Lung (tissue), 17 donors: ENCODE measurements at places on chromosomes 11 and 22. TPM values are rescaled to one million over a fixed set of nuclear protein-coding genes. Genes with fewer than 3 reads are reported as not detected.

DNA sequence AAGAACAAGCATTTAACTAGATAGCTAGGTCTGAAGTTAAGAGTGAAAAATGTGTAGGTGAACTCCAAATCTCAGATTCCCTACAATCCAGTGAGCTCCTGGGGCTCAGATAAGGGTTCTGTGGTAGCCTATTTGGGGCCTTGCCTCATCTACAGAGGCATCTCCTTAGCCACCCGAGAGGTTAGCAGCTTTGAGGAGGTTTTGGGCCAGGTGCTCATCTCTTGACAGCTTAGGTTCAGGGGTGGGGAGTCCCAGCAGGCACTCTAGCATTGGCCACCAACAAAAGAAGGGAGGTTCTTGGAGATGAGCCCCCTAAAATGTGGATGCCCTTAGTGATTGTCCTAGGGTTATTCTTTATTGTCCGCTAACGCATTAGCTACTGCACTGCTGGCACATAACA lies 184.4 kb upstream of the B3GAT1 start:
- no peaks in the 10 kb centered on the region for H3K36me3 ChIP-seq
- no peak overlapping the region for H3K4me3 ChIP-seq
- DNase-seq = no peak
- no peaks in the 10 kb centered on the region for H3K27me3 ChIP-seq
- H3K4me1 ChIP-seq = no peaks in the 10 kb centered on the region

DNA sequence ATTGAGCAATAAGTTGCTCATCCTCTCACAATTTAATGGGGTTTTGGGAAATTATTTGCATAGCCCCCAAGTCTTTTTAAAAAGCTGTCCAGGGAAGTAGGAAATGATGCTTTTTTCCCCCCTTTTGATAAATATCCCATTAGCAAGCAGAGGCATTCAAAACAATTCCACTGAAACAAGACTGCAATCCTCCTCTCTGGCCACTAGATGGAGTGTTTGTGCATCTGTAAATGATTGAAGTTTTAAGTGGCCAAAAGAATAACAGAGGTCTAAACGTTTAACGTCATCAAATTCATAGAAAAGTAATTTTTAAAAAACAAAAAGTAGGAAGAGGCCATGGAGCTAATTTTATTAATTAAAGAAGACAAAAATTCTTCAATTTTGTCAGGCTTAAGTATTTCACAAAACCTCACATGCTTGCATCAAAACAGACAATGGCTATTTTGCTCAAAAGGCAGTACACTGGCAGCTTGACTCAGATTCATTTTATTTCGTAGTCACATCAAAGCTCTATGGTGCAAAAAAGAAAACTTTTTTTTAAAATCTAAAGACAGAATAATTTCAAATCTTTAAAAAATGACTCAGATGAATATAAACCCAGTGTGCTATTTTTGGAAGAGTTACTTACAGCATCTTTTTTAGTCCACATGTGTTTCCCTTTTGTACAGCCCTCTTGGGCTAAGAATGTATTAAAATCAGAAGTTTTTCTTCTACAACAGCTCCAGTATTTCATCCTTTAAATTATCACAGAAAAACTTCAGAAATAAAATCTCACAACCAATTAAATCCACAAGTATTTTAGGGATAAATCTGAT lies 17.8 kb downstream of the CHORDC1 start:
- no peak for DNase-seq
- no peaks in the 10 kb centered on the region for H3K4me1 ChIP-seq
- H3K4me3 ChIP-seq = no peak overlapping the region
- peaks cover 10% of the 10 kb centered on the region for H3K36me3 ChIP-seq
- H3K27me3 ChIP-seq = no peaks in the 10 kb centered on the region
- no peak overlapping the region for H3K27ac ChIP-seq

DNA sequence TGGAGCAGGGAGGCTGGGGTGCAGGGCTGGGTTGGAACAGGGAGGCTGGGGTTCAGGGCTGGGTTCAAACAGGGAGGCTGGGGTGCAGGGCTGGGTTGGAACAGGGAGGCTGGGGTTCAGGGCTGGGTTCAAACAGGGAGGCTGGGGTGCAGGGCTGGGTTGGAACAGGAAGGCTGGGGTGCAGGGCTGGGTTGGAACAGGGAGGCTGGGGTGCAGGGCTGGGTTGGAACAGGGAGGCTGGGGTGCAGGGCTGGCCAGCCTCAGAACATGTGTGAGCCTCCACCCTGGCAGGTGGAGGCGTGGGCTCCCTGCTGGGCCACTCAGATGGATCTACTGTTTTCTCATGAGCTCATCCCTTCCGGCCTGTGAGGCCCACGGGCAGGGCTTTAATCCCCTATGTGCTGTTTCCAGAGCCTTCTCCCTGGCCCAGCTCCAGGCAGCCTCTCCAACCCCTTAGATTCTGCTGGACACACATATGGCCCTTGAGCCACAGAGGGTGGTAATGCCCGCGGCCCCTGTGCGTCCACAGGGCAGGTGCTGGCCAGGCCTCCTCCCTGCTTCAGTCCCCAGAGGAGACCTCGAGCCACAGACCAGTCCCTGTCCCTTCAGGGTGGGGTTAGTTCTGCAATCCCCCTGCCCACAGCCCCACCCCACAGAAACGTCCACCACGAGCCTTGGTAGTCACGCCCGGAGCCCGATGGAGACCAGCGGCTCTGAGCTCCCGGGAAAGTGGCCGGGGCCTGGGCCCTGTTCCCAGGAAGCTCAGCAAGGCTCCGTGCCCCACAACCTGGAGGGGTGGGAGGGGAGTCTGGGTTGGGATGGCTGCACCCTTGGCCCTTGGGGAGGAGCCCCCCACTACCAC lies 197.9 kb downstream of the BRD1 start:
- no peaks in the 10 kb centered on the region for H3K36me3 ChIP-seq
- no peak for DNase-seq
- no peak overlapping the region for H3K4me3 ChIP-seq
- H3K4me1 ChIP-seq = no peaks in the 10 kb centered on the region
- H3K27ac ChIP-seq = no peak overlapping the region

GRCh38 chr22:23565915-23566704 lies 14.0 kb downstream of the IGLL1 start:
- no peak overlapping the region for H3K4me3 ChIP-seq
- no peaks in the 10 kb centered on the region for H3K4me1 ChIP-seq
- DNase-seq = peak; percentile 72
- no peak overlapping the region for H3K27ac ChIP-seq
- no peaks in the 10 kb centered on the region for H3K36me3 ChIP-seq
- no peaks in the 10 kb centered on the region for H3K27me3 ChIP-seq

OR4A16 gene
- not detected for total RNA-seq

POLA2 gene
- 9.7 TPM for total RNA-seq
